ENCODE measurements at places on chromosomes 4 and X.

DNA sequence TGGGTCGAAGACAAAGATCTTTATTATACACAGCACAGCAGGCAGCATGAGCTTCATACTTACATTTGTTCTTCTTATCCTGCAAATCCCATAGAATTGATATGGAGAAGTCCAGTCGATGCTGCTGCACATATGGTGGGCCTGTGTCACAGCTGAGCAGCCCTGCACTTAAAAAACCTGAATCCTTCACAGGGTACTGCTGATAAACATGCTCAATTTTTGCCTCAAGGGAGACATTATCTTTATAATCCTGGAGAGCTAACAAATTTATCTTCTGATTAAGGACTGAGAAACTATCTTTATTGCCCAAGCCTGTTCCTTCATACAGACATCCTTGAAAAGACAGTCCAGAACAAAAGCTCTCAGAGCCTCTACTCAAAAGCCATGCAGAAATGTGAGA, 434.4 kb upstream of the FAM47C start:
- DNase-seq = no peak

DNA sequence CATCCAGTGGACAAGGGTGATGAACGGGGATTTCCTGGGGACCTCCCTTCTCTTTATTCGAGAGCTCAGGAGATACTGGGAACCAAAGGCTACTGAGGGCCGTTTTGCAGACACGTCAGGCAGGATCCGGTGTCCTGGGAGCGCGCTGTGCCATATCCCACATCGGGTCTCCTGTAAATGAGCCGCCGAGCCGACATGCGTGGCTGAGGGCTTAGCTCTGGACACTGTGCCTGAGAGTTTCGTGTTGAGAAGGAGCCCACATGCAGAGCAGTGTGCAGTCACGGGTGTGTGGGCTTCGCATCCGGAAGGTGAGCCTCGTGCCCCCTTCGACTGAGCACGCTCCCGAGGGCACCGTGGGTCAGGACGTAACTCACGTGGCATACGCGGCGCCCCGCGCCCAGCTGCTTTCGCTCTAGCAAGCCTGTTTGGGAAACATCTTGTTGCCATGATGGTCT, 28.5 kb upstream of the HGFAC start:
- DNase-seq = no peak

DNA sequence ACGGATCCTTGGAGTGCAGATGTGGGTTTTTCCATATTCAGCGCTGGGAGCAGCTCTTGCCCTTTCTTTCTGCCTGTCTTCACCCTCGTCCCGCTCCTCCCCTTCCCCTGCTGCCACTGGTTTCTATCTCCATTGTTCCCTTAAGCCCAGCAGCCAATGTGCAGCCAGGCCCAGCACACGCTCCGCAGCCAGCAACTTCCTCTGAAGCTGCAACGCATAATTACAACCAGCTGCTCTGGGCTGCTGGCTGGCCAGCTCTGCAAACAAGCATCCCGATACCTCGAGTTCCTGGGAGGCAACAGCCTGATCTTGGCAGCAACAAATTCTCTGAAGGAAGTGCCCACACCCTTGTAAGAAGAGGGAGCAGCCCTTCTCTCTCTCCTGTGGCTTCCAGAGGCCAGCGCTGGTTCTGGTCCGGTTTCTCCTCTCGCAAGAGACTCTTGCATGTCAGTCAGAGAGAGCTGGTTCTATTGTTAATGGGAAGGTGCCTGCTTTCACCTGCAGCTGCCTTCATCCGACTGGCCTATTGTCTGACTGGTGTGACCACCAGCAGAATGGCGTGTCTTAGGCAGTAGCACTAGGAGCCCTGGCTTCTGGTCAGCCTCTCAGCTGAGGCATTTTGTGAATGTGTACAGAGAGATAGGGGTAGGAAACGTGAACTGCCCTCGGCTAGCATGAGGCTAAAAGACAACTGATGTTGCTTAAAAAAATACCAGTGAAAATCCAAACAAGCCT, 83.8 kb upstream of the MAML3 start:
- peak; percentile 91 for DNase-seq

DNA sequence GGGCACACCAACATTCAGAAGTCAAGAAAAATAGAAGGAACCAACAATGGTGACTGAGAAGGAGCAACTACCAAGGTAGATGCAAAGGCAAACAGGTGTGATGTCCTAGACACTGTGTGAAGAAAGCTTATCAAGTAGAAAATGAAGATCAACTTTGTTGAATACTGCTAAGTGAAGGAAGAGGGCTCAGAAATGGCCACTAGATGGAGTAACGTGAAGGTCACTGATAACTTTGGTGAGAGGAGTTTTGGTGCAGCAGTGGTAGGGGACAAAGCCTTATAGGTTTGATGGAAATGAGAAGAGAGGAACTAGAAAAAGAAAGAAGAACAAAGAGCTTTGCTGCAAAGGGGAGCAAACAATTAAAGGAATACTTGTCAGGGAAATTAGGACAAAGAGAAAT, 23.5 kb downstream of the OTC start:
- DNase-seq = peak; percentile 13

DNA sequence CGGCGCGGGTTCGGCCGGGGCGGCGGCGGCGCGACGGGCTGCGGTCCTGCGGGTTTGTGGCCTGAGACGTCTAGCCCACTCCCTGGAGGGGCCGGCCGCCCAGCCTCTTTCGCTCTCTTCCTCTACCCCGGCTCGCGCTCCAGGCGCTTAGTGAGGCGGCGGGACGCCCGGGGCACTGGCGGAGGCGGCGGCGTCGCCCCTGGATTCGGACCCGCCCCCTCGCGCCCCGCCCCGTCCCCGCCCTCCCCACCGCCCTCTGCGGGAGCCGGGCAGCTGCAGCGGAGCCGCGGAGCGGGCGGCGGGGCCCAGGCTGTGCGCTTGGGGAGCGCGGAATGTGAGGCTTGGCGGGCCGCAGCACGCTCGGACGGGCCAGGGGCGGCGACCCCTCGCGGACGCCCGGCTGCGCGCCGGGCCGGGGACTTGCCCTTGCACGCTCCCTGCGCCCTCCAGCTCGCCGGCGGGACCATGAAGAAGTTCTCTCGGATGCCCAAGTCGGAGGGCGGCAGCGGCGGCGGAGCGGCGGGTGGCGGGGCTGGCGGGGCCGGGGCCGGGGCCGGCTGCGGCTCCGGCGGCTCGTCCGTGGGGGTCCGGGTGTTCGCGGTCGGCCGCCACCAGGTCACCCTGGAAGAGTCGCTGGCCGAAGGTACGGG, at the start of gene BMP2K:
Gene BMP2K (plus strand): TSS at position 272 of the 650 bp plus-strand sequence. CDS start 194 bp downstream, at position 466.
- peak; percentile 77 for DNase-seq

DNA sequence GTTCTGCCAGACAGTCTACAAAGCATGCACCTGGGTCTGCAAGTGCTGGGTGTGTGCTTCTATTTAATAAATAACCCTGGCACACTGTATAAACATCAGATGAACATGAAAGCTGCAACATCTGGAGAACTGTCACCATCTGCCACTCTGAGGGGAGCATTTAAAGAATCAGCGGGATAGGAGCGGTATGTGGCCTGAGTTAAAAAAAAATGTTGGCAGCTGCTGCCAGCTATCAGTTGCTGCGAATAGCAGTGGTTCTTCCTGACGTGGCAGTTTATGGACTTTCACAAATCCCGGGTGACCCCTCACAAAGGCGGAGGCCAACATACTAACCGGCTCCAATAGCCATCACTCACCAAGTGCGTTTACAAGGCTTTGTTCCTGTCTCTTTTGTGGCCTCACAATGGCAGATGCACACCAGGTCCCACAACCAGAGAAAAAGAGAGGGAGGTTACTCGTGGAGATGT, 95.1 kb downstream of the RASL11B start:
- peak; percentile 25 for DNase-seq

DNA sequence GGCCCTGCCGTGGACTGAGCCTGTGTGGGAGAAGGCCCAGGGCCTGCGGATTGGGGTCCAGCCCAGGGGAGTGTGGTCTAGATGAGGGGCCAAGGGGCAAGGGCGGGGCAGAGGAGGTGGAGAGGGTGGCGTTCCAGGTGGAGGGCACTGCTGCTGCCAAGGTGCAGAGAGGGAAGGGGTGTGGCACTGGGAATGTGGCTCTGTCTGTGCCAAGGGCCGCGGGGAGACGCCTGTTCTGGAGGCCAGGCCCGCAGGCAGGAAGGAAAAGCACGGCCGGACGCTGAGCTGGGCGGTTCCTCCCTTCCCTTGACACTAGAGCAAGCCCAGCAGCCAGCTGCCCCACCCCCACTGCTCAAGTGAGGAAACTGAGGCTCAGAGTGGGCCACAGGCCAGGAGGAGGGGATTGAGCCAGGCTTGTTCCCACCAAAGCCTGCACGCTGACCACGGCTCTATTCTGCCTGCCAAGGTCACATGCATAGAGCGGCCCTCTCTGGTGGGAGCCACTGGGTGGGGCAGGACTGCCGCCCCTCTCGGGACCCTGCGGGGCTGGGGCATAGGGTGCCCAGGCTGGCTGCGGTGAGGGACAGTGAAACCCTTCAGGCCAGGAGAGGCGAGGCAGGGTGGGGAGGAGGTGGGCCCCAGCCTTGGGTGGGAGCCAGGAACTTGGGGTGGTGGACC, 13.0 kb downstream of the SH3BP2 start:
- DNase-seq = no peak

GRCh38 chrX:16970977-16971376, 24.5 kb downstream of the REPS2 start:
- peak; percentile 42 for DNase-seq

DNA sequence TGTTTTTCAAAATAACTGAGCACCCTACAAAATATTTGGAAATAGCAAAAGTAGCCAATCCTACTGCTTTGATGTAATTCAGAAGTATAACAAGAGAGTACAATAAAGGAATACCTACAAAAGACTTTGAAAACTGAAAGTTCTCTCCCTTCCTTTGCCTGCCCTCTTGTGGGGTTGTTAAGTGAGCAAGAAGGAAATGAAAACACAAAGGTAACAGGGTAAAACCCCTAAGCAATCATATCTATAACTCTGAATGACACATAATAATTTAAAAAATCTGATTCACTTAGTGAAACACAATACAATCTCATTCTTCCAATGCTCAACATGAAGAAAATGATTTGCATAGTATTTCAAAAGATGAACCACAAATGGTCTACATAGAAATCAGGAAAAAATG, 98.2 kb downstream of the FRYL start:
- DNase-seq = peak; percentile 59

GRCh38 chrX:39749728-39750127, 348.0 kb downstream of the BCOR start:
- no peak for DNase-seq

- DNase-seq = no peak
These were observed 7.4 kb upstream of the WDFY3 start for GRCh38 chr4:84973856-84974255.

DNA sequence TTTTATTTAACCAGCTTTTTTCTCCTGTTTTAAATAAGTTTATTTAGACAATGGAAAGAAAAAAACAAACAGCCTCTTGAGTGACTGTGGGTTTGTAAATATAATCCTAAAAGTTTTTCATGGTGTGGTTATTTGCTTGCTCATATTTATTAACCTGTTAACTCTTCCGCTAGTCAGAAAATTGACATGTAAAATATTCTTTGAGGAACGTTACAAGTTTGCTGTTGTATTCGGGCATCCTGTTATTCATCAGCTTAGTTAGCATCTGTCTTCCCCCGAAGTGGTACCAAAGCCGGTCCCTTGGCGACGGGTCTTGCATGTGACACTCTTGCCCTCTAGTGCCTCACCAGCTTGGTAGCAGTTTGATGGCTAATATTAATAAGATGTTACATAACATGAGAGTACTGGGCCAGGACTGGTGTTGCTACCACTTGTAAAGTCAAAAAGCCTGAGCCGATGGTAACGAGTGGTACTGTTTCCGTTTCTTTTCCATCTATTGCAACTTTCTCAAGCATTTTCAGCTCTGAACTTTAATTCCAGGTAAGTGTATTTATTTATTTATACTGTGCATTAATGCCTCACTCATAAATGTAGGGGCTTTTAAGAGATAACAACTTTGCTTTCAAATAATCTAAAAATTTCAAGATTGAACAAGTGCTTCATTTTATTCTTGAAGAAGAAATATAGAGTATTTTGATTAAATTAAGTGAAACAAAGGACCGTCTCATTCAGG, at the start of gene NDST3:
Gene NDST3 (plus strand): TSS at position 434 of the 733 bp plus-strand sequence. CDS start 19,425 bp downstream, outside the sequence.
- peak; percentile 55 for DNase-seq

- no peak for DNase-seq
These were observed 20.6 kb downstream of the F8 start for GRCh38 chrX:155001873-155002272.

DNA sequence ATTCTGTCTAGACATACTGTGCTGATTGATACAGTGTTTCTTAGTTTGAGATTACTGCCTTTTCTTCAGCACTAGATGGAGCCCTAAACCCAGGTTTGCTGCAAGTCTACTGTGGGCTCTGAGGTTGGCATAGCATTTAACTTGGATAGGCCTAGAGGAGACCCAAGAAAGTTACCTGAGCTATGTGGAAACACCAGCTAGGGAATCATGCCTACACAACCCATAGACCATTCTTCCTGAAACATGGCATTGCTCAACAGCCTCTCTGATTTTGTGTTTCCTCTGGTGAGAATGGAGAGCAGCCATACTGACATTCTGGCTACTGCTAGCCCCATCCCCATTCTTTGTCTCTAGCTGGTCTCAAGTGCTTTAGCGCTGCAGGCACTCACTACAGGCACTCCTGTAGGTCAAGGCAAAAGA, 287.7 kb upstream of the PCDH18 start:
- peak; percentile 70 for DNase-seq

DNA sequence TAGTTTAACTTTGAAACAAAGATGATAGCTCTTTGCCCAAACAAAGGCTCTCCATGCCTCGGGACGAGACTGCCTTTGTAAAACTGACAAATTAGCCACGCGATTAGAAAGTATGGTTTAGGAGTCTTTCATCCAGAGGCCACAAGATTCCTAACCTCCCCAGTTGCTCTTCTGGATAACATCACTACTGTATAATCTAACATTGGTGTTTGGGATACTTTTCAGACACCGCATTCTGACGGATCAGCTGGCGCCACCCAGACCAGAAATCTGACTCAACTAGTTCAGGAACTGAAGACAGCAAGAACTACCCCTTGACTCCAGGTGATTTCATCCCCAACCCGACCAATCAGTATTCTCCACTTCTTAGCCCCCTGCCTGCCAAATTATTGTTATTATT, 98.1 kb upstream of the TEX13D start:
- DNase-seq = no peak

GRCh38 chr4:169846396-169846795, 88.7 kb upstream of the HPF1 start:
- peak; percentile 61 for DNase-seq

GRCh38 chrX:65576160-65576559, 41.6 kb upstream of the LAS1L start:
- no peak for DNase-seq

- DNase-seq = no peak
These were observed 457.9 kb upstream of the CTSO start for GRCh38 chr4:156411531-156411930.

DNA sequence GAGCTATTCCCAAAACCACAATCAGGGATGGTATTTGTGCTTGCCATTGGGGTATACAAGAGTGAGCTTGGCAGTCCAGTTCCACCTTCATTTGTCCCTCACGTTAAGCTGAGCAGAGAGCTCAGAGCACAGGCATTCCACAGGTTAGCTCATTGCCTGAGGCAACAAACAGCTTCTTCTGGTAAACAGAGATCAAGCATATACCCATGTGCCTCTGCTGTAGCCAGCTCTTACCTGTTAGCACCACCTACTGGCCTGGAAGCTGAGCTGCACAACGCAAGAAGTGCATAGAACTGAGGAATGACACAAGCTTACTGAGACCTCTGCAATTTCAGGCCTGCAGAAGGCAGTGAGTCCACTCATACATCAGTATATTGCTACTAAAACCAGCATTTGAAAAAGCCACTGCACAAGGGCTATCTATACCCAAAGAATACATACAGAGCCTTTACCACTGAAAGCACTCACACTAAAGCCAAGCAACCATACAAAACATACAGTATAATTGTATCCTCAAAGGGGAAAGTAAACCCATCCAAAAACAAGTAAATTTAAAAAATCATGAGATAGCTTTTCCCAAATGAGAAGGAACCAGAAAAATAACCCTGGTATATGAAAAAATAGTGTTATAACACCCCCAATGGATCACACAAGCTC, 258.3 kb upstream of the GABRA2 start:
- peak; percentile 49 for DNase-seq
